ENCODE measurements at places on chromosomes 4 and X.

- no peak for DNase-seq
These were observed 5.0 kb downstream of the NAF1 start for GRCh38 chr4:163161536-163162205.

DNA sequence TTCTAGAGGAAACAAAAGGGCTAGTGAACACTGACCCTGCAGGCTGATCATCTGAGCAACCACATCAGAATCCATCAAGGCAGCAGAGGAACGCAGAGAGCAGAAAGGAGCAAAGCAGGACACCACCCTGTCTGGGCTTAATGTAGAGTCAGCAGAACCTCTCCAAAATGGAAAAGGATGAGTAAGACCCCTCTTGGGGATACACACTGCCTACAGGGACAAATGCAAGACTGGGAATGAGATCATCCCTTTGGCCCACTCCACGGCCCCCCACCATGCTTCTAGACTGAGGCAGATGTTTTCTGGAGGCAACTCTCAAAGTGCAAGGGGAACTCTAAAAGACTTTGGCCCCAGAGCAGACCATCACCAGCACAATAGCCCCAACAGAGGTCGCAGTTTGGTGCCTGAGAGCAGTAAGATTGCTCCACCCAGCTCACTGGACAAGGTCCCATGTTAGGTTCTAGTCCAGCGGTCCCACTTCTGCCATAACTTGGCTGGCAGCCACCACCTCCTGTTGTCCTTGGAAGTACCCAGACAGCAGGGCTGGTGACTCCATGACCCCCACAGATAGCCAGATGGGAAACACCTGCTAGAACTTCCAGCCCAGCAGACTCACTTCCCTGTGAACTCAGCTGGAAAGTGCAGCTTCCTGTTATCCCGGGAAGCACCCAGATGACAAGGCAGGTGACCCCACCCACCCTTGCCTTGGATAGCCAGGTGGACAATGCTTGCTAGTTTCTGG, 372.7 kb downstream of the INPP4B start:
- no peak for DNase-seq

DNA sequence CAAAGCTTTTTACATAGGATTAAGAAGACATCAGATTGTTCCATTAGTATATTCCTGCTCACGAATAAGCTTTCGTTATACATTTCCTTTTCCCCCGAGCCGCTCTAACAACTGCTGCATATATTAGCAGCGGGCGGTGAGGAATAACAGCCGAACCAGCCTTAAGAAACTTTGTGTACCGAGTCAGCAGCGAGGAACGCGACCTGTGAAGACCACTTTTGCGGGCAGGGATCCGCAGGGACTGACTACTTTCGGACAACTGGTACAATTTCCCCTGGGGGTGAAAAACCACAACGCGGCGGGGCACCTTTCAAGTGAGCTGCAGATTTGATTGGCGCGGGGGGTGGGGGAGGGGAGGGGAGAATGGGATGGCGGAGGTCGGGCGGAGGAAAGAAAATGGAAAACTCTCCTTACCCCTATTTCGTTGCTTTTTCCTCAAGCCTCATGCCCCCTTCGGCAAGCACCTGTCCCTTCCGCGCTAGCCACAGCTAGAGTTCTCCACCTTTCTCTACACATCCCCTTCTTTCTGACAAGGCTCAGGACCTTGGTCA, 5.9 kb upstream of the PITX2 start:
- DNase-seq: no peak

- DNase-seq: no peak
These were observed 44.0 kb downstream of the MGST2 start for GRCh38 chr4:139709660-139710059.

GRCh38 chrX:112967341-112967740, 126.7 kb upstream of the AMOT start:
- DNase-seq: no peak

GRCh38 chr4:151908734-151909497, 148.1 kb upstream of the GATB start:
- no peak for DNase-seq

DNA sequence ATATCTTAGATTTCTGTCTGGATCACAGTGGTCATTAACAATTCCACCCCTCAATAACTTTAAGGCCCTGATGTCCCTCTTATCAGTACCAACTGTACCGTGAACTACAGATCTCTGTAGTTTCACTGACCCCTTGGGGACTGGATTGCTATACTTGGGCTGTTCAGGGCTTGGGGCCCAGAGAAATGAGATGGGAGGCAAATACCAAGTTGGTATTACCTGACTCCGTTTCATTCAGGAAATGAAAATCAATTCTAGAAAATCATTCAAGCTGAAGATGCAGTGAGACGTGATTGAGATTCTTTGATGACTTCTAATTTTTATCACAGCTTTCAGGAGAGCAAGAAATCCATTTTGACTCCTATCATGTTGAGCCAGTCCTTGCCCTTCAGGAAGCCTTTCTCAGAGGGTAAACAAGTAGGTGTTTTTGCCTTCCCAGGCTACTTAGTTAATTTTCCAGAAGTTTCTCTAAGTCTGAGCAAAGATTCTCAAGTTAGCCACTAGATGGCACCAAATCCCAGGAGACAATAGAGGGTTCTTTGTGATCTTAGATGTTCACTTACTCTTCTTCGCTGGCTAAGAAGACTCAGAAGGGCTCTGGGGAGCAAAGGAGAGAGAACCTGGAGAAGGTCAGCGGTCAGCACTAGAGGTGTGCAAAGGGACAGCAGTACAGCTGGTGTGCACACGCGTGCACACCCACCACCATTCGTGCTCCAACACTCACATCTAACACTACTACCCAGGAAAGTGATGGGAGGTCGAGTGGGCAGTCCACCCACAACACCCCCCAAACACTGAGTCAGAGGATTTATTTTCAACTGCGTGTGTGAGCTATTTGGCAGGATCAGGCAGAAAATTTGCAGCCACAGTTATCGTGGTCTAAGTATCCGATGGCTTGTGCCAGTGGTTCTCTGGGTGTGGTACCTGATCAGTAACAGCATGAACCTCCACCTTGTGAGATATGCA, 7.4 kb downstream of the HNRNPH2 start:
- DNase-seq: no peak

DNA sequence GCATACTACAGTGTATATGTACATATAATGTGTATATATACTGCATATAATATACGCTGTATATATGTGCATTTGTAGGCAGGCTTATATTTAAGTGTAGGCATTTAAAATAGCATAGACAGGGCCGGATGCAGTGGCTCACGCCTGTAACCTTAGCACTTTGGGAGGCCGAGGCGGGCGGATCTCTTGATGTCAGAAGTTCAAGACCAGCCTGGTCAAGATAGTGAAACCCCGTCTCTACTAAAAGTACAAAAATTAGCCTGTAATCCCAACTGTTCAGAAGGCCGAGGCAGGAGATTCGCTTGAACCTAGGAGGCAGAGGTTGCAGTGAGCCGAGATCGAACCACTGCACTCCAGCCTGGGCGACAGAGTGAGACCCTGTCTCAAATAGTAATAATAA, 78.4 kb downstream of the JAKMIP1 start:
- no peak for DNase-seq

GRCh38 chrX:6226596-6227452, 1.8 kb downstream of the NLGN4X start:
- DNase-seq: no peak

GRCh38 chrX:1661048-1661921, 46.4 kb downstream of the ASMT start:
- DNase-seq: peak; percentile 41

GRCh38 chrX:86023811-86024210, 23.5 kb downstream of the CHM start:
- DNase-seq: no peak

DNA sequence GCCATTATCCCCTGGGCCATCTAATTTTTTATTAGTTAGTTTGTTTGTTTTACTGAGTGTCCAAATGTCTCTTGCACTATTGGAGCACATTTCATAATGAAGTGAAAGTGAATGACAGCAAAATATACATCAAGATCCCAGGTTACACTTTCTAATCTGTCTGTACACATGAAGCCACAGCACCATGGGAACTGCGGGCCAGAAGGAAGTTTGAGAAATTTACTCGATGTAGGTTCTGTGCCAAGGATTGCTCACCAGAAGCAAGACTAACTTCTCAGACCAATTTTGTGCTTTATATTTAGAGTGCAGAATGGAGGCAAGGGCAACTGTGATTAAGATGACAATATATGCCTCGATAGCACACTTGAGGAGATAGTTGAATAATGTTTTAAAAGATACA, 258.0 kb downstream of the COL25A1 start:
- DNase-seq: no peak

DNA sequence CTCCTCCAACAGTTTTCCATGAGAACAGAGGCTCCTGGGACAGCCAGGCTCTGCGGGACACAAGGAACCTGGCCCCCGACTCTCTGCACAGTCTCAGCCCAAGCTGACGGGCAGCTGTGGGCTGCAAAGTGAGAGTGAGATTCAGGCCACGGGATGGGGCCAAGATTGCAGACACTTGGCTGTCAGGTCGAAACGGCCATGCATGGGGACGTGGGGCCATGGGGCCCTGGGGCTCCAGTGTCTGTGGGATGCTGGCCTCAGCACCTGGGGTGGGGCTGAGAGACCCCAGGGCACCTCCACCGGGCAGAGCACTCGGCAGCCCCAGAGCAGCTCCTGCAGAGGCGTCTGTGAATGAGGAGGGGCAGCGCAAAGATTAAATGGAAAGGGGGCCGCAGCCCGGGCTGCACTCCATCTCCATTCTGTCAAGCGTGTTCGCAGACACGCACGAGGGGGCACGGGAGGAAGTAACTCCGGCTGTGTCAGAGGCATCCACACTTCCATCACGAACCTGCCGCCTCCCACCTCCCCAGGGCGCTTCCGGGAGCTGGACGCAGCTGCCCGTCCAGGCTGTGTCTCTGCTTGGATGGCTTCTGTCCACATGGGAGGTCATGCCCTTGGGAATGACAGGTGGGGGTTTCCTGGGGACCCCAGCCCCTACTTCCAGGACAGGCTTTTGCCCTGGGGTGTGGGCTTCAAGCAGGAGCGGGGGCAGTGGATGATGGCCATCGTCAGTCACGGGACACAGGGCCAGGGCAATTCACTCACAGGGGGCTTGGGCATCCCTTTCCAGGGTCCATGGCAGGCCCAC, 82.8 kb upstream of the NKX1-1 start:
- no peak for DNase-seq
